ENCODE measurements at places on chromosomes 12 and 14.

DNA sequence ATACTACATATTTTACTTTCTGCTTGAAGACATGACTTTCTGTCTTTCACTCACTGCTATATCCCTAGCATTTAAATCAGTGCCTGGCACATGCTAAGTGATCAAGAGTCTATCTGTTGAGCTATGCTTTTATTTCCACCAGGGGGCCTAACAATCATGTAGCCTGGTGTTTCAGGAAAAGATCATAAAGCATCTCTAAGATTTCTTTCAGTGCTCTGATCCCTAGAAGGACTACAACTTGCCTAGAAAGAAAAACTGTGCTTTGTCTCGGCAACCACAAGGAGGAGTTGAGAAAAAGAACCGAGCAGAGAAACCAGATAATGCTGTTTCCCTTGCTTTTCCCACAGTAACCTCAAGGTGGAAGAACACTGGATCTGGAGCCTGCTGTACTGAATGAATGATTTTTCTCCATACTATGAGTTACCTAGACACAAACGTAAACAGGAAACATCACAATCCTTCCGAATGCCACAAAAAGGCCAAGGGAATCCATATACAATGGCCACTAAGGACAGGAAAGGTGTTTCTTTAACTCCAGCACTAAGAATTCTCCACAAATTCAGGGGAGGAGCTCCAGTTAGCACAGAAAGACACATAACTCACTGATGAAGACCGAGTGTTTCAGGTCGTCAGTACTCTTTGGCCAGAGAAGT is 1.2 kb downstream of the CRY1 start:
- no peak for DNase-seq

GRCh38 chr14:103882503-103883262 is 35.3 kb upstream of the PPP1R13B start:
- DNase-seq: no peak

GRCh38 chr12:58425481-58426392 is 484.4 kb downstream of the ATP23 start:
- no peak for DNase-seq

- DNase-seq: no peak
These were observed 43.9 kb upstream of the CTDSP2 start for GRCh38 chr12:57890191-57891115.

GRCh38 chr14:91839749-91840148 is 27.6 kb downstream of the TC2N start:
- DNase-seq: no peak

- DNase-seq: no peak
These were observed 52.2 kb downstream of the SPPL3 start for GRCh38 chr12:120851944-120852343.

DNA sequence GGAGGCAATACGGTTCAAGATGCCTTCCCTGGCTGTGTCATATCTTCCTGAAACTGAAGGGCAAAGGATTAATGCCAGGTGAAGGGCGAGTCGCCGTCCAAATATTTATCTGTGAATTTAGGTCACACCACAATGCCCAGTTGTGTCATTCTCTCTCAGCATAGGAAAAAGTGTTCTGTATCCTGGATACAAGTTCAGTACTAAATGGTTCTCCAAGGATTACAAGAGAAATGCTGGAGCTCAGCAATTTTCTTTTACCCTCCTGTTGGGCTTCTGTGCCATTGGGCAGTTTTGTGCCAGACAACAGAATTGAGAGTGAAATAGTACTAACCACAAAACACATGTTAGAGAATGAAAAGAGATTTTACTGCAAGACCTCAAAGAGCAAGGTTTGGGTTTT is 493.9 kb downstream of the EGLN3 start:
- no peak for DNase-seq

- DNase-seq: no peak
These were observed 38.8 kb downstream of the DIO2 start for GRCh38 chr14:80172375-80173051.

- no peak for DNase-seq
These were observed 22.2 kb upstream of the KERA start for GRCh38 chr12:91080041-91080440.

DNA sequence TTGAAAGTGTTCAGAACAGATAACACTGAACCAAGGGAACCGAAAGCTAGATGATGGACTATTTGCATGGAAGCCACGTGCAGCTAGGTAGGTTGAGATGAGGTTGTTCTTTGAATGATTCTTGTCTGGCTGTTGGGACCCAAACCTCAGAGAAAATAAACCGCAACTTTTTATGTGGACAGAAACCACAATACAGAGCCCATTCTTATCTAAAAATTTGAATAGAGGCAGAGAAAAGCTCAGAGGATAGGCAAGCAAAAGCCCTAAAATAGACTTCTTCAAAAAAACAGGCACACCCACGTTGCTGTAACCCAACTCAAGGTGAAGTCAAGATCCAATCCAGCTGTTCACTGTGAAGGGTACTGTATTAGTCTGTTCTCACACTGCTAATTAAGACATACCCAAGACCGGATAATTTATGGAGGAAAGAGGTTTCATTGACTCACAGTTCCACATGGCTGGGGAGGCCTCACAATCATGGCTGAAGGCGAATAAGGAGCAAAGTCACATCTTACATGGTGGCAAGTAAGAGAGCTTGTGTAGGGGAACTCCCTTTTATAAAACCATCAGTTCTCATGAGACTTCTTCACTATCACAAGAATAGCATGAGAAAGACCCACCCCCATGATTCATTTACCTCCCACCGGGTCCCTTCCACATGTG is 353.8 kb downstream of the AACS start:
- DNase-seq: no peak

DNA sequence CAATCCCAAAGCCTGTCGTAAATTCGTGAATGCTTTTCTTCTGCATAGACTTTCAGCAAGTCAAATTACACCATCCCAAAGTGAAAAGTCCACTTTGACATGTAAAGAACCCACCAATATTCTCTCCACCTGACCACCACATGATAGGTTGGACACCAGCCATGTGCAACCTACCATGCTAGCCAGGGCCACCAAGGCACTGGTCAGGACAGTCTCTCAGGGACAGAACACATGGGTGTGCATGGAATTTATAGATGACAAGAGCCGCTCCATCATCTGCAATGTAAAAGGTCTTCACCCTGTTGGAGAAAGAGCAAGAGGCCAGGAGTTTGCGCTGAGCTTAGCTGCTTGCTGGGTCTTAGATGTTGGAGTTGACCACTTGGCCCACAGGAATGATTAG is 5.4 kb upstream of the KRT76 start:
- no peak for DNase-seq

DNA sequence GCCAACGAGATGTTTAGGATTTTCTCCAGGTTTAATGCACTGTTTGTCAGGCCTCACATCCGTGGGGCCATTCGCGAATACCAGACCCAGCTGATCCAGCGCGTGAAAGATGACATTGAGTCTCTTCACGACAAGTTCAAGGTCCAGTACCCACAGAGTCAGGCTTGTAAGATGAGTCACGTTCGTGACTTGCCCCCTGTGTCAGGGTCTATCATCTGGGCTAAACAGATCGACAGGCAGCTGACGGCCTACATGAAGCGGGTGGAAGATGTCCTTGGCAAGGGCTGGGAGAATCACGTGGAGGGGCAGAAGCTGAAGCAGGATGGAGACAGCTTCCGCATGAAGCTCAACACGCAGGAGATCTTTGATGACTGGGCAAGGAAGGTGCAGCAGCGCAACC is 21.6 kb downstream of the DYNC1H1 start:
- no peak for DNase-seq

- no peak for DNase-seq
These were observed 827.9 kb downstream of the FLRT2 start for GRCh38 chr14:86357876-86358275.

GRCh38 chr14:24597403-24597802 is 12.1 kb downstream of the GZMH start:
- DNase-seq: no peak

- DNase-seq: no peak
These were observed 2.0 kb downstream of the SMARCD1 start for GRCh38 chr12:50087151-50087550.

- DNase-seq: no peak
These were observed 1.5 kb downstream of the CMAS start for GRCh38 chr12:22047494-22047893.

GRCh38 chr14:67646131-67646530 is 26.4 kb downstream of the ARG2 start:
- no peak for DNase-seq

DNA sequence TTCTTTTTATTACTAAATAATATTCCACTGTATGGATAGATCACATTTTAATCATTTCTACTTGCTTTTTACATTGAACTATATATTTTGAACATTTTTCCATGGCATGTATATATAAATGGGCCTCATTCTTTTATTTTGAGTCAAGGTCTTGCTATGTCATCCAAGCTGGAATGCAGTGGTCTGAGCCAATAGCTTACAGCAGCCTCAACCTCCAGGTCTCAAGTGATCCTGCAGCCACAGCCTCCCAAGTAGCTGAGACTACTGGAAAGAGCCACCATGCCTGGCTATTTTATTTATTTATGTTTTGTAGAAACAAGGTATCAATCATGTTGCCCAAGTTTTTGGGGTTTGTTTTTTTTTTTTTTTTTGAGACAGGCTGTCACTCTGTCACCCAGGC is 7.6 kb downstream of the FCF1 start:
- no peak for DNase-seq

- no peak for DNase-seq
These were observed 320.4 kb upstream of the DDHD1 start for GRCh38 chr14:53473480-53473879.

DNA sequence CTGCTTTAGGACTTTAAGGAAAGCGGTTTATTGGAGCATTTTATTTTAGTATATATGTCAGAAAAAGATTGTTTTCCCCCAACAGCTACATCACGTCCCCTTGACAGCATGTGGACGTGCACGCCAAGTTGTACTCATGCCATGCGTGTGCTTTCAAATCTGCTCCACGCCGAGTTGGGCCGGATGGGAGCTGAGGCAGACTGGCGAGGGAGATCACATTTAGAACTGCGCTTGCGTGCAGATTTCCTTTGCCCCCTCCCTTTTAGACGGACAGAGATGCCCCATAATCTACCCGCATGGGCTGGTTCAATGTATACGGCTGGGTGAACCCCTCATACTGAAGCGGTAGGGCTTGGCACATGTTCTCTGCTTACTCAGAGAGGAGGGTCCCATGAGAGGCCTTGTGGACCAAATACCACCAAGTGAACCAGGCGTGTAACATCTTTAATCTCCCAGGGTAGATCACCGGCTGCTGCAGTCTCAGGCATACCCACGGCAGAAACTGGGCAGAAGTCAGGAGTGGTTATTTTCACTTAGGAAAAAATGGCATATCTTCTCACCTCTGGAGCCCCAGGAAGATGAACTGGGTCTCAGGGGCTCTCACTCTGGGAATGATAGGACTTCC is 92.1 kb downstream of the ESR2 start:
- DNase-seq: no peak

- DNase-seq: no peak
These were observed 366.7 kb downstream of the BTG1 start for GRCh38 chr12:91778938-91779400.

GRCh38 chr12:113850309-113851056 is 115.6 kb downstream of the RBM19 start:
- DNase-seq: no peak

DNA sequence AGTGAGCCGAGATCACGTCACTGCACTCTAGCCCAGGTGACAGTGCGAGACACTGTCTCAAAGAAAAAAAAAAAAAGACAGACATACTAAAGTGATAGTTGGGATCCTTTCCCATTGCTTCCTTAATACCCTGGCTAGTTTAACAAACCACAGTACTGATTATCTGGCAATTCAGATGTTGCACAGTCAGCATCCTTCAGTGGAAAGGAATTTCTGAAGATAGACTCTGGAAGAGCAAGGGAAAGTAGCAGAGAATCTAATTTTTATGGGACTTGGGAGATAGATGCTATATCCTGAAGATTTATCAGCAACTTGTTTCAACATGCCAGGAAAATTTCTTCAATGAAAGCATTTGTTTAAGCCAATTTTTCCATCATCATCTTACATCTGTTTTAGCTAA is 6.5 kb upstream of the PPFIBP1 start:
- no peak for DNase-seq

DNA sequence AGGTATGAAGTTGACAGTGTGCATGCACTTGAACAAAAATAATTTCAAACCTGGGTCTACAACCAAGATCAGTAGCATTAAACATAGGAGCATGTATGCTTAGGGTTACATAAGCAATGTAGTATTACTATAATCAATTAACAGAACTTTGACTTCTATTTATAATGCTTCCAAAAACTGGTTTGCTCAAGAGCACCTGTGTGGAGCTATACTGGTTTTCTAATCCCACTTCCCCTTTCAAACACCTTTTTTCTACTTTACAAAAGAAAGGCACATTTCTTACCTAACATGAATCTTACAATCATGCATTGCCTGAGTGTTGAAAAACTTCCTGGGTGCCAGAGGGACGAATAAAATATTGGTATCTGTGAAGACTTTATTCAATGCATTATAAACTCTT is 72.7 kb downstream of the EFCAB11 start:
- no peak for DNase-seq

GRCh38 chr14:89833120-89833532 is 121.4 kb downstream of the EFCAB11 start:
- DNase-seq: no peak

DNA sequence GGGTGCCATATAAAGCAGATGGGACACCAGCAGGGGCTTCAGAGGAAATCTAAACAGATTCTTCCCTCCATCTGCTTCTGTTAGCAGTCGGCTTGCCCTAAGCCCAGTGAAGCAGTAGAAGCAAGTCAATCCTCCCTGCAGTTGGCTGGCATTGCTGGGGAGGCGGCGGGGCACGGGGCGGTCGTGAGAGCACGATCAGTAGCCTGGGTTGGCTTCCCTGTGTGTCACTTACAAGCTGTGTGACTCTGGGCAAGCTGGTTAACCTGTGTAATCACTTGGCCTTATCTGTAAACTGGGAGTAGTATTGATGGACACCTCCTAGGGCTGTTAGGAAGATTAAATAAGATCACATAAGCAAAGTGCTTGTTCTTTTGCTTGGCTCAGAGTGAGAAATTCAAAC is 19.4 kb downstream of the MYRFL start:
- no peak for DNase-seq

DNA sequence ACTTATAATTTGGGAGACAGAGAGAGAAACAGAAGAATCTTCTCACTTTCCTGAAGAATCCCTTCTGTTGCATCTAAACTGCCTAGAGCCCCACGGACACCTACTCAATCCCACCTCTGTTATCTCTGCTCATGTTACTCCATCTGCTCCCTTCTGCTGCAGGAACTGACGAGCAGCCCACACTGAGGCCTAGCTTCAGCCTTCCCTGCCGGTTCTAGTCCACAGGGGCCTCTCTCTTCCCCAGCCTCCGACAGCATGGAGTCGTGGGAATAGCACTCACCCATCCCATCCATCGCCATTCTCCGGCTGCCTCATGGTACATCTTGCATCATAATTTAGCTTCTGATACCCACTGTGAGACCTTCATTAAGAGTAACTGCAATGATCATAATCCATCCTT is 4.0 kb downstream of the RAB15 start:
- no peak for DNase-seq

DNA sequence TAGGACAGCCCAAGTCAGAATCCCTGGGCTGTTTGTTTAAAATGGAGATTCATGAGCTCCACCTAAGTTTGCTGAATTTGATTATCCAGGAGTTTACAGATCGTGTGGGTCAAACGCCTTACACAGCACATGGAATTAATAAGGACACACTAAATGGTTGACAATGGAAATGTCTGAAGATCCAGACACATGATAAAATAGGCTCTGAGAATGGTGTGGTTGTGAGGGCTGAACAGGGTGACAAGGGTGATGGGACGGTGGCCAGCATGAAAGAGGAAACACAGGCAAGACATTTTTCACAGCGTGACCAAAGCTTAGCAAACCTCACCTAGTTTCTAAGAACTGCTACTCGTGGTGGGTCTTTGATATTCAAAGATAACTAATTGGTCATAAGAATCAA is 12.5 kb downstream of the VWF start:
- no peak for DNase-seq

- no peak for DNase-seq
These were observed 271.6 kb downstream of the CACNA1C start for GRCh38 chr12:2324387-2324786.
